Foreskin keratinocyte (primary cell): ENCODE measurements at places on chromosomes 16 and 17.
A peak's percentile ranks its signal among the peaks of the same experiment; 100 is the strongest.

- no peak for DNase-seq
Observed at GRCh38 chr16:48284772-48285409, 37.6 kb upstream of the ABCC11 start.

DNA sequence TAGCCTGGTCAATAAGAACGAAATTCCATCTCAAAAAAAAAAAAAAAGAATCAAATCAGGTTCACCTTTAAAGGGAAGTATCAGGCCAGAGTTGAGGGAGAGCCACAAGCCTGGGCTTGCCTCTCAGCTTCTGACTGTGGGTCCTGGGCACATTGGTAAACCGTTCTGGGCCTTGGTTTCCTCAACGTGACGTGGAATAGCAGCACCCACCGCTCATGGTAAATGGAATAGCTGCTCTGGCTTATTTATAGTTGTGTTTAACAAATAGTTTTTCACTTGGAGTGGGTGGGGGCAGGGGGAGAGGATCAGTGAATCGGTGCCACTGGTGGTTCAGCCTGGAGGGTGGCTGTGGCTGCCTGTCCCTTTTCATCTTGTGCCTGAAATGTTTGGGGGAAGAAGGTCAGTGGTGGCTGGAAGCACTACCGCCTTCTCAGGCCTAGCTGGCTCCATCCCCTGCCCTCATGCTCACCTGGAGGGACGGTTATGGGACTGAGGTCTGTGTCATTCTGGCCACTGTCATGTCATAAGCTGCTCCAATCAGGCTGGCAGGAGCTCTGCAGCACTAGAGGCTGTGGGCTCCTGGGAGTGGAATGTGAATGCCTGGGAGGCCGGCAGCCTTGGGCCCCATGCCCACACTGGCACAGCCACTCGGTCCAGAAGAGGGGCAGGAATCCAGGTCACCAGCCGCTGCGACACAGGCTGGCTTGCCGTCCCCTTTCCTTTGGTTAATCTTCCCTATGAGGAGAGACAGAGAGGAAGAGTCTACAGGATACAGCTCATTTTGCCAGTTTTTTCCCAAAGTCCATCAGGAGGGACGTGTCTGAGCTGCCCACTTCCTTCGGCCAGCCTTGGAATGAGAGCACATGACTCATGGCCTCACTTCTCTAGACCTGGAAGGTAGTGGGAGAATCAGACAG lies 27.0 kb downstream of the CCR7 start:
- no peak for DNase-seq

DNA sequence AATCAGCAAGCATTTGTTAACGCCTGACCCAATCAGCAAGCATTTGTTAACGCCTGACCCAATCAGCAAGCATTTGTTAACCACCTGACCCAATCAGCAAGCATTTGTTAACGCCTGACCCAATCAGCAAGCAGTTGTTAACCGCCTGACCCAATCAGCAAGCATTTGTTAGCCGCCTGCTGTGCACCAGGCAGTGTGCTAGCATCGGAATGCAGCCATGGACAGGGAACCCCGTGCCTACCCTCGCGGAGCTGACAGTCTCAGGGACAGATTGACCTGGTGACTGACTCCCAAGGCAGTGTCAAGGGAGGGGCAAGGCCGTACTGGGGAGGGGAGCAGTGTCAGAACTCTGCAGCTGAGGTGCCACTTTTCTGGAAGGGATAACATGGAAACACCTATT lies 66.9 kb downstream of the ABR start:
- no peak for DNase-seq

DNA sequence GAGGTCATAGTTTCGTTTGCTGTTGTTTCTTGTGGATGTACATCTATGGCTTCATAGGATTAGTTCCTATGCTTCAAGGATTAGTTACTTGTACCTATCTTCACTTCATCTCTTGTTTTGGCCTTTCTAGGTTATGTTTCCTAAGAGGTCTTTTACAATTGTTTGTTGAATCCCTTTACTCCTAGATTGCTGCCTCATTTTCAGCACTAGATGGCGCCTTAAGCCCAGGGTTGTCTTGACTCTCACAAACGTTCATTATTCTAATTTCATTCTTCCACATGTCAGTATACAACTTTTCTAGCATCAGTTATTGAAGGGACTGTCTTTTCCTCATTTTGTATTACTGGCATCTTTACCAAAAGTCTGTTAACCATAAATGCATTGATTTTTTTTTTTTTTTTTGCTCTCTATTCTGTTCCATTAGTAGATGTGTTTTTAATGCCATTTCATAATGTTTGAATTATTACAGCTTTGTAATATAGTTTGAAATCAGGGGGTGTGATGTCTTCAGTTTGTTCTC lies 45.0 kb upstream of the NACA2 start:
- no peak for DNase-seq

DNA sequence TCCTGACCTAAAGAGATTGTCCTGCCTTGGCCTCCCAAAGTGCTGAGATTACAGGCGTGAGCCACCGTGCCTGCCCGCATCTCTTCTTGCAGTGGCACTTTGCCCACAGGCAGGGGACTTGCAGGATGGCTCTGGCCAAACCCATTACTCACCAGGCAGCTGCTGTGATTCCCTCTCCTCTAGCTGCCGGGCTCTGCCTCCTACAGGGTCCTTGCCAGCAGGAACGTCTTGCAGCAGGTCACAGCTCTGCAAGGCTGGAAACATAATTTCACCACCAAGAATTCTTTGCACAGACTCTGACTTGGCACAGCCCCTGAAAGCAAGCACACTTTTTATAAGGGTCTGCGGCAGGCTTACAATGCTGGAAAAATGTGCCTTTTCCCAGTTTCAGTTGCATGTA lies 20.3 kb downstream of the COX4I1 start:
- no peak for DNase-seq

DNA sequence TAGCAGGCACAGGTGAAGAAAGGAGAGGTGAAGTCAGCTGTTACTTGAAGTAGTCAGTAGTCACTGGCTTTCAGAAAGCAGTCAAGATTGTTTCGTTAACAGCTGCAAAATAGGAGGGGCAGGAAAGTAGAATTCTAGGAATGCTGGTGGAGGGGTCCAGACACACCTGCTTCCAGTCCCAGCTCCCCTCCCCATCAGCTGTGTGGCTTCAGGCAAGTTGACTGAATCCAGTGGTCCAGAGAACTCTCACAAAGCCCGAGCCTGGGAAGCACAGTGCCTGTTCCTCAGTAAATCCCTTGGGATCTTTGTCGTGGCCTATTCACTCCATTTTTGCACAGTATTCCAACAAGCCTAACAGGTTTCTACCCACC lies 4.6 kb upstream of the SOCS1 start:
- DNase-seq = no peak

- DNase-seq = no peak
Observed at GRCh38 chr17:17183744-17184143, 22.4 kb downstream of the PLD6 start.

DNA sequence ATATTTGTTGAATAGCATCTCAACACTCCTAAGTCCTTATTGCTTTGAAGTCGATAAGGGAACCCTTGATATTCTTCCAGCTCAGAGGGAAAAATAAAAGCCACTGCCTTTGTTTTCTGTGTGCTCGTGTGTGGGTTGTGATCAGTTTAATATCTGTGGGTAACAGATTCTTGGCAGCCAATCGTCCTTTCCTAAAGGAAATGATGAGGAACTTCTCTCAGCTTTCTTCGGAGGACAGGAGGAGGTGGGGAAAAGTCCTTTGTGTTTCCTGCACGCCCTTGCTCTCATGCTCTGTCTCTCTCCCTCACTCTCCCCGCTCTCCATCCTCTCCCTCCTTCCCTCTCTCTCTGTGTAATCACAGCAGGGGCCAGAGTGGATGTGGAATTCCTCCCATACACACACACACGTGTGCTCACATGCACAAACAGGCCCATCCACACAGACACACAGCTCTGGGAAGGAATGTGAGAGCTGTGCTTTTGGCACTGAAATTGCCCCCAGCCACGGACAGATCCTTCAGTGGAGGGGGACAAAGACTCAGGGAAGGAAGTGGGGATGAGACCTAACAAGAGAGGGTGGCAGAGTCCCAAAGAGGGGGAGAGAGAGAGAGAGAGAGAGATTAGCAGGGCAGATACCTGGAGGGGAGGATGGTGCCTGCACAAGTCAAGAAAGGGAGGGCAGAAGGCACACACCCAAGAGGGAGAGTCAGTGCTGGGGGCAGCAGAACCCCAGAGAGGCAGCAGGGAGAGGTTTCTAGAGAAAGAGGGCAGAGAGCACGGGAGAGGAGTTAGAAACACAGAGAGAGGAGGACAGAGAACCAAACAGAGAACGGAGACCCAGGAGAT lies 83.5 kb upstream of the PLCG2 start:
- peak; percentile 72 for DNase-seq
